Renal cortical epithelial cell (primary cell): ENCODE measurements at places on chromosomes 16 and 17.

- DNase-seq: no peak
Observed at GRCh38 chr16:84562174-84562815, 55.6 kb downstream of the COTL1 start.

- no peak for DNase-seq
Observed at GRCh38 chr17:5511401-5512225, 25.2 kb downstream of the MIS12 start.

GRCh38 chr16:79188739-79189122 lies 411.8 kb downstream of the MAF start:
- no peak for DNase-seq

DNA sequence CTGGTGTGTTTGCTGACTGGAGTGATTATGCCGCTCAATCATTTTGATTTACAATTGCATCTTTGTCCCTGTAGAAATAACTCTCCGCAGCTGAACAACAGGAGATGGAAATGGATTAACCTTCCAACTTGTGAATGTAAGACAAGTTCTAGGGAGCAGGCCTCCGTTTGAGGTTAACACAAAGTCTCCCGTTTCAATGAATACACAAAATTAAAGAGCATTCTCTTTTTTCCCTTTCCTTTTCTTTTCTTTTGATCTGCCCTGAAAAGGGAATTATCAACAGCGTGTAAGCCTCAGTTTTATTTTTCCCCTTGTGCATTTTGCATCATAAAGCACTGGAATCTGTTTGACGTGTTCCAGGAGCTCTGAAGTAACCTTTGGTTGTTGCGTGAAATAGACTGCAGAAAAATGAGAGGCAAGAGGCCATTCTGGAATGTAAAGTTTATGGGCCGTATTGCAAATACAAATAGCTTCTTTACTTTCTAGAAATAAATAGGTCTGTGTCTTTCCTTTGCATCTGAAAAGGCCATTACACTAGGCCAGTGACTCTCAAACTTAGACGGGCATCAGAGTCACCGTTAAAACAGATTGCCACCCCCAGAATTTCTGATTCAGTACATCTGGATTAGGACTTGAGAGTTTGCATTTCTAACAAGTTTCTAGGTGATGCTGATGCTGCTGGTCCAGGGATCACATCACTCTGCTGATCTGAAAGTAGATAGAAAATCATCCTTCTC lies 164.7 kb downstream of the ZNF18 start:
- DNase-seq: no peak

DNA sequence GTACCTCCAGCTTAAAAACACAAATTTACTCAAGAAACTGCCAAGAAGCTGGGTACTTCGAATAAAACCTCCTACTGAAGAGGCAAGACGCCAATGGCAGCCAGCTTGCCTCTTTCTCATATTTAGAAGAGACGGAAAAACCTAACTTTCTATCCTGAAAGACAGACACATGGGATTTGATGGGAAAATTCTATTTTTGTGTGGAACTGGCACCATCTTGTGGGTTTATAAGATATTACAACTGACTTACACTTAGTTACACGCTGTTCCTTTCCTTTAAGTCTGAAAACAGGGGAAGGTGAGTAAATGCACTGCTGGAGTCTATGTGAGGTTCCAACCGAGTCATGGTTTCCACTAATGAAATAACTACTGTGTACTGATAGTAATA lies 10.3 kb downstream of the ZNF18 start:
- DNase-seq: peak; percentile 62

GRCh38 chr17:72926171-72926570 lies 166.3 kb downstream of the SLC39A11 start:
- DNase-seq: peak; percentile 33

GRCh38 chr16:4988647-4989046 lies 30.5 kb downstream of the SEC14L5 start:
- DNase-seq: no peak

DNA sequence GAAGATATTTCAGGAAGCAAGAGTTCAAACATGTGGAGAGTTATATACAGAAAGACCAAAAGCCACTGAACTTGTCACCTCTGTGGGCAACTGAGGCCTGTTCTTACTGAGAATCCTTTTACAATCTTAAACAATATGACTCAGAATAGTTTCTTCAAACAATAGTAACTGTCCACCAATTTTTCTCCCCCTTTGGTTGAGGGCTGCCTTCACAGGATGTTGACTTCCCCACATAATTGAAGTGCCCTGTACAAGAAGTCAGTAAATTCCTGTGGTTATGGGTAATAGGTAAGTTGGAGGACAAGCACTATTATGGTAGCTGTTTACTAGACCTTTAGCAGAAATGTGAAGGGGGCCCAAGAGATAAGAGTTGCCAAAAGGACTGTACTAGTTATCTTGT lies 215.8 kb downstream of the CDH8 start:
- DNase-seq: peak; percentile 52

- peak; percentile 88 for DNase-seq
Observed at GRCh38 chr17:17913695-17914332, 58.4 kb downstream of the TOM1L2 start.

- DNase-seq: no peak
Observed at GRCh38 chr17:34400301-34400931, 37.4 kb upstream of the CCL1 start.

DNA sequence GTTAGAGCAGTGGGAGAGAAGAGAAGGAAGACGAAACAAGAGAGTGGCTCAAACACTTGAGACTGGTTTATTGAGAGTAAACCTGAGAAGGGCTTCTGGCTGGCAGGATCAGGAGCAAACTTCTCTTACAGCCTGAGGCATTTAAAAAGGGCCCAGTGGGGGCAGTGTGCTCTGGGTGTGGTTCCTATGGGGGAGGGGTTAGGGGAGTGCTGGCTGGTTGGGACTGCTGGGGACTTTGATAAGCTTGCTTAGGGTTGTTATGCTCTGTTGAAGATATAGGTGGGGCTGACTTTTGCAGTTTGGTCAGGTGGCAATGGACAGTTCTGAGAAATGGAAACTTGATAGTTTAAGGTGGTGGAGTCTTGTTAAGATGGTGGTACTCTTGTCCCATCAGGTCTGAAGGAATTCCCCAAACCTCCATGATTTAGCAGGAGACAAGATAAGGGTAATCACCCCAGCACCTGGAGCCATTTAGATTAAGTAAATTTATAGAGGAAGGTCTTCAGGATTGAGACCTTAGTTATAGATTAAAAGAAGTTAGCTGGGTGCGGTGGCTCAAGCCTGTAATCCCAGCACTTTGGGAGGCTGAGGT lies 79.3 kb downstream of the EMP2 start:
- DNase-seq: no peak

DNA sequence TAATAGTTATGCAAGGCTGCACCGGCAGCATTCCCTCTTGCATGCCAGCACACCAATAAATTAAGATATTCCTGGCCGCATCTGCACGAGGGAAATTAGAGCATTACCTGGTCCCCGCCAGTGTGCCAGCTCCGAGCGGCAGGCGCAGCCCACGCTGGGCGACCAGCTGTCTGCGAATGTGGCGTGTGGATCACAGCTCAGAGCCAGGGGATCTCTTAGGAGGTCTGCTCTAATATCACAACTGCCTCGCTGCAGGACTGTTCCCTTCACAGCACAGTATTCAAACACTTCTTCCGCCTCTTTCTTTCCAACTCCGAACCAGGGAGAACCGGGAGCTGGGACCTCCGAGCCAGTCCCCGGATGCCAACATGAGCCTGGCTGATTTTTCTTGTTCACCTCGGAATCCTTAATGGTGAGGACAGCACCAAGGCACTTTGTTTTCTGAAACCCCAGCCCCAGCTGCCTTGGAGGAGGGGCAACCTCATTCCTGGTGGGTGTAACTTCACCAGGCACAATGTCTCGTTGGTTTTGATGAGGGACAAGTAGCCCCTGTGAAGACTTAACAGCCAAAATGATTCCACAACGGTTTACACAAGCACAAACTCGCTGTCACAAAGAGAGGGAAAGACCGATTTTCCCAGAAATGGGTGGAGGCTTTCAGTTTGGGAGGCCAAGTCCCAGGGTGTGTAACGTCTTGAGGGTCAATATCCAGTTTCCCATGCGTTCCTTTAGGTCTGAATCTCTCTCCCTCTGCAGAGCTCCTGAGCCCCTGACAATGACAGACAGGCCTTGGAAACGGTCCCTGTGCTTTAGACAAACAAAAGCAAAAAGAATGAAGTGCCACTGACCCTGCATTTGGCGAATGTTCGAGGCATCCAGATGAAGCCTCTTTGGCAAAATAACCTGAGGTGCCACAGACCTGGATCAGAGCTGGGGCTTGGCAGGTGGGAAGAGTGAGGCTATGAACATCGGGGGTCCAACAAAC lies 213.2 kb downstream of the C16orf78 start:
- DNase-seq: no peak

DNA sequence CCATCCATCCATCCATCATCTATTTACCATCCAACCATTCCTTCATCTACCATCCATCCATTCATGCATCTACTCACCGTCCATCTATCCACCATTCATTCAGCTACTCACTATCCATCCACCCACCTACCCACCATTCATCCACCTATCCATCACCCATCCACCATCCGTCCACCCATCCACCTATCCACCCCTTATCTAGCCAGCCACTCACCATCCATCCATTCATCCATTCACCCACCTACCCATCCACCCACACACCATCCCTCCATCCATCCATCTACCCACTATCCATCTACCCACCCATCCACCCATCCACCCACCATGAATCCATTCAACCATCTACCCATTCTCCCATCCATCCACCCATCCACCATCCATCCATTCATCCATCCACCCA lies 26.6 kb downstream of the BCO1 start:
- no peak for DNase-seq

DNA sequence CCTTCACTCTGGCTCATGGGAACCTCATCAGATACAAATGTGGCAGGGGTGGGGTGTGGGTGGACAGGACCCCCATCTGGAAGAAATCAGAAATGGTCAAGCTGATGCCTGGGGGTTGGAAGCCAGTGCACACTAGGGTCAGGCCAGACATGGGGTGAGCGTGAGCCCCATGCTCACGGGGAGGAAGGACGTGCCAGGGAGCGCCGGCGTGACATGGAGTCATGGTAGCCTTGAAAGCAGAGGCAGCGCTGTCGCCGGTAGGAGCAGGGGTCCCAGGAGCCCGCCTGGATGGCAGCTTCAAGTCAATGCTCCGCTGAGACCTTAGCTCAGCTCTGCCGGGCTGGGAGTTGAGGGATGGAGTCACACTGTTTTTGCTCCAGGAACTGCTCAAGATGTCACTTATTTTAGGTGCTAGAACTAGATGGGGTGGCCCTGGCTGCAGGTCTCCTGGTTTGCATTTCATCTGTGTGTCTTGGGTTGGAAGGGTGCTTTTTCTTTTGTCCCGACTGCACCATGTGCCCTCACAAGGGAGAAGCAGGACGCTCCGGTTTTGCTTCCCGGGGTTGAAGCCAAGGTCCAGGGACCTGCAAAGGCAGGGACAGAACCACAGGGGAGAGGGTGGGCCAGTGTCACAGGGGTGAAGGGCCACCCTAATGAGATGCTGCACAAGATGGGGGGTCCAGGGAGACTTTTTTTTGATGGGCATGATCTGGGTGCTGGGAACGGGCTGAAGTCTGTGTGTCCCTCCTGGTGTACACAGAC lies 51.4 kb downstream of the USP22 start:
- DNase-seq: no peak

GRCh38 chr17:67293251-67294203 lies 48.5 kb upstream of the HELZ start:
- DNase-seq: peak; percentile 47

DNA sequence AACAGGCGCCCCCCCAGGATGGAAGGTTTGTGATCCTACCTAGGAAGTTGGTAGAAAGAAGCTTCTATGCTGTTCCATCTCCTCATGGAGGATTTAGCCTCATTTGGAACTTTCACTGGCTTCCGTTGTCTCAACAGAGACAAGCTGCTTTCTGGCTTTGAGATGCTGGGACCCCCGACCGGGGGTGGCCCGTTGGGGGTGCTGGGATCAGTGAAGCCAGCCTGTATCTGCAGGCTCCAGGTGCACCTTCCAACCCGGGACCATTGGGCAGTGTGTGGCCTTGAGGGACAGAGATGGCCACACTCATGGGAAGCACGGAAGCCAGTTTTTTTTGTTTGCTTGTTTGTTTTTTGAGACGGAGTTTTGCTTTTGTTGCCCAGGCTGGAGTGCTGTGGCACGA lies 15.4 kb downstream of the CIBAR2 start:
- no peak for DNase-seq

DNA sequence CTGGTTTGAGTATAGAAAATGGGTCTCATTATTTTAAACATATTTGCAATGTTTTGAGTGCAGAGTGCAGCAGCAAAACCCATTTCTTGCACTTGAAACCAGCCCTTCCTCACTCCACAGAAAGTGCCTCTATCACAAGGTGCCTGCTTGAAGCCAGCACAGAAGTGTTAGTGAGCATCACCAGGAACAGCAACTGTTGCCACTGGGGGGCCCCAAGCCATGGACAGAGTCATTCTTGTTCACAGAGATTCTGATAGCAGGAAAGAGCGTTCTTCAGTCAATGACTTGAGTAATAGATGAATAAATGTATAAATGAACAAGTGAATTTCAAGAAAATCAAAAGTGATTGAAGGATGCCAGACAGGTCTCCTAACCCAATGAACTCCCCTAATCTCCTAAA lies 45.6 kb downstream of the CHD9NB start:
- no peak for DNase-seq

- no peak for DNase-seq
Observed at GRCh38 chr16:86099326-86099725, 200.4 kb downstream of the IRF8 start.

- DNase-seq: no peak
Observed at GRCh38 chr17:14396547-14396946, 95.7 kb downstream of the HS3ST3B1 start.

- DNase-seq: peak; percentile 57
Observed at GRCh38 chr16:79372503-79373184, 227.9 kb downstream of the MAF start.

DNA sequence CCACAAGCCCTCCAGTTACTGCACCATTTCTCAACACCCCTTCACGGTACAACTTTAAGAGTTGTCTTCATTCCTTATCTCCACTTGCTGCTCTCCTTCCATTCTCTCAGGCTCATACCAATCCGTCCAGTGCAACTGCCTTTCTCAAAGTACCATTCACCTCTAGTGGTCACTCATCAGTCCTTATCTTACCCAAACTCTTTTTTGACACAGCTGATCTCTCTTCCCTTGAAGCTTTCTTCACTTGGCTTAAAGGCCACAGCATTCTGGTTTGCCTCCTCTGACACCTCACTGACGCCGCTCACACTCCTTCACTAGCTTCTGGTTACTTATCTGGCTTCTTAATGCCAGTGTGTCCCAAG lies 24.9 kb downstream of the UBE2G1 start:
- no peak for DNase-seq

GRCh38 chr16:71460236-71460635 lies 1.8 kb downstream of the ZNF23 start:
- peak; percentile 30 for DNase-seq

GRCh38 chr16:89687092-89687940 lies 827 bp downstream of the CDK10 start:
- peak; percentile 95 for DNase-seq
